Testis (tissue), 5 donors: ENCODE measurements at places on chromosomes 4 and X. TPM values are rescaled to one million over a fixed set of nuclear protein-coding genes. Genes with fewer than 3 reads are reported as not detected.
A peak's percentile ranks its signal among the peaks of the same experiment; 100 is the strongest.

DNA sequence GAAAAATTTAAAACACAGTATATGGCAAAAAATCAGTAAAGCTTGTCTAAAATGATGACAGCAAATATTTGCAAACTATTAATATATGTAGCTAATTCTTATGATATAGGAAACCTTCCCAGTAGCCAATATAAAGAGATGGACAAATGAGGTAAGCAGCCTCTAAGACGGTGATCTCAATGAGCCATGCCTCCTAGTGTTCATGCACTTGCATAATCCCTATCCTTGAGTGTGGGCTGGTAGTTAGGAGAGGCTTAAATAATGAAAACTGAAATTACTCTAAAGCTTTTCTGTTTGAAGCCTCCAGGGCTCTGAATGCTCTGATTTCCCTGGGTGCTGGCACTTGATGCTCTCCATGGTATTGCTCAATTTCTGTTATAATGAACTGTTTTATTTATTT lies 24.6 kb upstream of the ARMCX4 start:
- no peak overlapping the region for H3K27ac ChIP-seq
- H3K27me3 ChIP-seq: no peaks in the 10 kb centered on the region
- H3K36me3 ChIP-seq: no peaks in the 10 kb centered on the region
- no peak overlapping the region for H3K4me3 ChIP-seq

- H3K4me1 ChIP-seq: no peaks in the 10 kb centered on the region
- no peak overlapping the region for H3K27ac ChIP-seq
- no peak overlapping the region for H3K4me3 ChIP-seq
- DNase-seq: no peak
- H3K36me3 ChIP-seq: no peaks in the 10 kb centered on the region
- no peaks in the 10 kb centered on the region for H3K27me3 ChIP-seq
These were observed 757.0 kb downstream of the TRAM1L1 start for GRCh38 chr4:116328261-116328860.

- H3K4me3 ChIP-seq: no peak overlapping the region
- H3K36me3 ChIP-seq: no peaks in the 10 kb centered on the region
- H3K27ac ChIP-seq: no peak overlapping the region
These were observed 54.4 kb upstream of the LCORL start for GRCh38 chr4:18075823-18076433.

The ARHGEF9 gene
- 18.1 TPM for total RNA-seq

DNA sequence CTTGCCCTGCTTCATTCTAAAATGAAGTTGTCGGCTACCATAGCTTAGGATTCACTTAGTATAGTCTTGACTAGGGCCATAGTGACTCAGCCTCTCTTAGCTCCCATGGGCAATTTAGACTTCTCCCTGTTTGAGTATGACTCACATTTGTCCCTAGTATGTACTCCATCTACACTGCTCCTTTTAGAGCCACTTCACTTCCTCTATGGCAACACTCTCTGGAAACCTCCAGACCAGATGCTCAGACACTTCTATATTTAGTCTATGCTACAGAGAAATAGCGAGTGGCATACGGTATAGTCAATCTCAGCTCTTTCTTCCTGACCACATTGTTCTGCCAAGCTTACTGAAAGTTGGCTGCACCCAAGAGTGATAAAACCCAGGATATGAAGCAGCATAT lies 11.2 kb downstream of the MEPE start:
- H3K27me3 ChIP-seq: no peaks in the 10 kb centered on the region
- H3K4me1 ChIP-seq: no peaks in the 10 kb centered on the region
- no peak overlapping the region for H3K27ac ChIP-seq
- no peaks in the 10 kb centered on the region for H3K36me3 ChIP-seq
- no peak overlapping the region for H3K4me3 ChIP-seq

DNA sequence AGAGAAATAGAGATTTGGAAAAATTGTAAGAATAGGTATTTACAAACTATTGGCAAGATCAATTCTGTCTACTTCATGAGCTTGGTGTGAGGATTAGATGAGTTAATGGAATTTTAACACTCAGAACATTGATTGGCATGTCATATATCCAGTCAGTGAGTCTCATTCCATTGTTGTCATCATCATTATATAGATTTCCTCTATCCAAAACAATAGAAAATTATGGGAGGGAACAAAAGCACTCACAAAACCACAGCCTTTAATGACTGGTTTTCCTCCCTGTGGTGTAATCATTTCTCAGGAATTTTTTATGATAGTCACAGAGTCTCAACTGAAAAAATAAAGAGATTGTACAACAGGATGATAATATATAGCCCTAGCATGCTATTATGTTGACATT lies 21.1 kb downstream of the KLHL5 start:
- no peaks in the 10 kb centered on the region for H3K27me3 ChIP-seq
- no peak overlapping the region for H3K27ac ChIP-seq
- H3K4me3 ChIP-seq: no peak overlapping the region
- no peaks in the 10 kb centered on the region for H3K36me3 ChIP-seq
- peaks cover 4% of the 10 kb centered on the region for H3K4me1 ChIP-seq
- no peak for DNase-seq

The CLDN22 gene
- not detected for total RNA-seq

DNA sequence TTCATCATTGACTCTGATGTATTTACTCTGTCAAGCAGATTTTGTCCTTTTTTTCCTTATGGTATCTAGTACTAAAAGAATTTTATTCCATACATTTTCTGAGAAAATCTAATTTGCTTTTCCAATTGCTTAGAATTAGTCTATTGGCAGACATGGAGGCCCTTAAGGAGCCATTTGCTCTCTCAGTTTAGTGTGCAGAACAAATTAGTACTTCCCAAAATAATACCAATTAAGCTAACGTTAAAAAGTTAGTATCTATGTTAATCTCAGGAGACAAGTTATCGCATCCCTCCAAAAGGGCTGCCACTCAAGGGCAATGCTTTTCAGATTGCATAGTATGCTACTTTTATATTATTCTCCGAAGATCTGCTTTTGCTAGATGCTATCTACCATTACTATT lies 47.7 kb downstream of the PDHA2 start:
- no peak for DNase-seq
- no peak overlapping the region for H3K4me3 ChIP-seq
- H3K27me3 ChIP-seq: no peaks in the 10 kb centered on the region

GRCh38 chr4:103046416-103047290 lies 27.1 kb upstream of the SLC9B1 start:
- no peaks in the 10 kb centered on the region for H3K27me3 ChIP-seq
- no peak overlapping the region for H3K4me3 ChIP-seq
- no peaks in the 10 kb centered on the region for H3K4me1 ChIP-seq
- H3K27ac ChIP-seq: no peak overlapping the region

DNA sequence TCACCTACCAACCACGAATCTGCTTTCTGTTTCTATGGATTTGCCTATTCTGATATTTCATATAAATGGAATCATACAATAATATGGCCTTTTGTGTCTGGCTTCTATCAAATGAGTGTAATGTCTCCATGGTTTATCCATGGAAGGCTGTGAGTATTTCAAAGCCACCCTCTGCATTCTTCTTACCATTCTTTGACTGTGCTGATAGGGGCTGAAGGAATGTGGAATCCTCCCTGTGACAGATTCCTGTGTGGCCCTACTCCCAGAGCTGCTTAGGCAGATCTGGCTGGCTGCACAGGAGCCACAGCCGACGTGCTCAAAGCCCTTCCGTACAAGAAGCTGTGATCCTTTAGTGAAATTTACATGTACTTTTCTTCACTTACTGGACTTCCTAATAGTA lies 163.2 kb downstream of the HS6ST2 start:
- no peak overlapping the region for H3K4me3 ChIP-seq
- no peaks in the 10 kb centered on the region for H3K36me3 ChIP-seq
- no peaks in the 10 kb centered on the region for H3K4me1 ChIP-seq
- H3K27ac ChIP-seq: no peak overlapping the region

The ODAPH gene
- total RNA-seq: not detected

GRCh38 chr4:158837527-158838141 lies 68.8 kb downstream of the FNIP2 start:
- H3K27ac ChIP-seq: no peak overlapping the region
- H3K27me3 ChIP-seq: no peaks in the 10 kb centered on the region
- H3K4me3 ChIP-seq: no peak overlapping the region
- DNase-seq: no peak
- no peaks in the 10 kb centered on the region for H3K4me1 ChIP-seq
- no peaks in the 10 kb centered on the region for H3K36me3 ChIP-seq

The COL4A6 gene
- total RNA-seq: 2.4 TPM

GRCh38 chrX:15143825-15144121 lies 126.1 kb downstream of the ASB9 start:
- H3K4me3 ChIP-seq: no peak overlapping the region
- H3K27ac ChIP-seq: no peak overlapping the region
- no peaks in the 10 kb centered on the region for H3K4me1 ChIP-seq

GRCh38 chr4:103075435-103075893 lies 1.1 kb downstream of the SLC9B2 start:
- no peaks in the 10 kb centered on the region for H3K36me3 ChIP-seq
- peak overlapping the region; percentile 82 for H3K4me3 ChIP-seq
- no peaks in the 10 kb centered on the region for H3K4me1 ChIP-seq
- DNase-seq: no peak

The SAP30 gene
- 57.0 TPM for total RNA-seq

GRCh38 chrX:70422851-70423341 lies at the start of gene GDPD2:
Gene GDPD2, plus strand, starts transcription at chrX:70423314. Its CDS starts 1,671 bp downstream, at chrX:70424985.
- no peaks in the 10 kb centered on the region for H3K36me3 ChIP-seq
- no peak within 1 kb of the TSS for H3K4me3 ChIP-seq
- no peaks in the 10 kb centered on the region for H3K4me1 ChIP-seq
- DNase-seq: no peak
- H3K27ac ChIP-seq: no peak within 1 kb of the TSS
- H3K27me3 ChIP-seq: no peaks in the 10 kb centered on the region

DNA sequence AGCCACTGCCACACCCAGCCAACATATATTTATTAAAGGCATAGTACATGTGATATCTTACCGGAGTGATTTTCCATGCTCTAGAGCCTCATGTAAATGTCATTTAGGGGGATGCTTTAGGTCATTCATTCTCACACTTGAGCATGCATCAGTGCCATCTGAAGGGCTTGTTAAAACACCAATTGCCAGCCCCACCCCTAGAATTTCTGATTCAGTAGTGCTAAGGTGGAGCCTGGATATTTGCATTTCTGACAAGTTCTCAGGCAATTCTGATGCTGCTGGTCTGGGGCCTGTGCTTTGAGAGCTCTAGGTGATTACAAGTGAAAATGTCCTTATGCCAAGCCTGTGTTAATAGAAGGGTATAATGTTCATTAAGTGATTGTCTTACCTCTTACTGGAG lies 107.7 kb downstream of the PHEX start:
- H3K27me3 ChIP-seq: no peaks in the 10 kb centered on the region
- H3K4me3 ChIP-seq: no peak overlapping the region
- H3K27ac ChIP-seq: no peak overlapping the region
- H3K4me1 ChIP-seq: no peaks in the 10 kb centered on the region
- no peak for DNase-seq

DNA sequence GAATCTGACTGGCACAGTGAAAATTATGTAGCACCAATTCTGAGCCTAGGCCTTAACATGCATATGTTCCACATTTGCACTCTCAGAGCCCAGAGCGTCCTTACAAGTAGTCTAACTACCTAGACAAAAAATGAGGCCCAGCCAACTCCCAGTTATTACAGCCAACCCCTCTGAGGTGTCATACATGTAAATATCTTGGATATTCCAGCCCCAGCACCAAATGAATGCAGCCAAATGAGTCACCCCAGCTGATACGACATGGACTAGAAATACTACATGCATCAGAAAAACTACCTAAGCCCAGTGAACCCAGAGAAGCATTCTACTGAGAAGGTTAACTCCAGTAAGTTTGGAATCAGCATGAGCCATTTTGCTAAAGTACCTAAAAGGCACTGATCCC lies 145.1 kb downstream of the STPG2 start:
- H3K4me1 ChIP-seq: no peaks in the 10 kb centered on the region
- H3K27ac ChIP-seq: no peak overlapping the region
- H3K4me3 ChIP-seq: no peak overlapping the region
- H3K36me3 ChIP-seq: no peaks in the 10 kb centered on the region
- no peaks in the 10 kb centered on the region for H3K27me3 ChIP-seq
- no peak for DNase-seq

The TRPC5OS gene
- total RNA-seq: 112 TPM

DNA sequence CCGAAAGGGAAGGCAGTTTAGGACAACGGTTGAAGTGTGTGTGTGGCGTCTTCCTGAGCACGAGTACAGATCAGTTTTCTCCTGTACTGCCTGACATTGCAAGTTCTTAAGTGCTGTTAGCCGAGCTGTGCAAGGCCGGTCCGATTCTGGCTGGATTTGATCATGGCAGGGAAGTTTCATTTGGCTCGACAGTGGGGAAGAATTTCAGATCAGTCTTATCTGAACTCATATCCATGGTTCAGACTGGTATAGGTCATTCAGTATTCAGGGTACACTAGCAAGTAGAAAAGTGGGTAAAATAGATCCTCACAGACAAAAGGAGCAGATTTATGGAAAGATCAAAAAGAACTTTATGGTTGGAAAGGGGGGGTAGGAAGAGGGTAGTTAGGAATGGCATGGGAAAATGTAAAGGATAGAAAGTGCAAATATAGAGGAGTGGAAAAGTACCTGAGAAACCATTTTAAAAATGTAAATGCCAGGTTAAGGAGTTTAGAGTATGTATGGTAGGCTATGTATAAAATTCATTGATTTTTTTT lies 716 bp downstream of the THAP9 start:
- peaks cover 15% of the 10 kb centered on the region for H3K4me1 ChIP-seq
- no peaks in the 10 kb centered on the region for H3K27me3 ChIP-seq
- peak overlapping the region; percentile 99 for H3K27ac ChIP-seq
- no peaks in the 10 kb centered on the region for H3K36me3 ChIP-seq
- no peak for DNase-seq
- H3K4me3 ChIP-seq: peak overlapping the region; percentile 72

DNA sequence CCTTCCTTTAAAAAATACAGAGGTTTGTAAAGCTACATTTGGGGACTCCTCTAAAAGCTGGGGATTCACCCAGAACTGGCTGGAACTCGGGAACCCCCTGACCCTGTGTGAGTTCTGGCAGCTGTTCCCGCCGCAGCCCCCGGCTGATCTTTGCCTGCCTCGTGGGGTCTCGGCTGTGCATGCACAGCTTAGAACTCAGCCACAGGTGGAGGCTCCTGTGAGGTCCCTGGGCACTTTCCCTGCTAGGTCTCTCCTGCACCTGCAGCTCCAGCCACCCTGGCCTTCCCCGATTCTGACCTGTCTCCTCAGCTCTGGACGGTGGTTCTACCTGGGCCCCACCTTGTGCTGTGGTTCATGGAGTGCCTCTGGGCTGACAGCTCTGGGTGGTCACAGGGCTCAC lies 48.6 kb upstream of the HGFAC start:
- no peak overlapping the region for H3K4me3 ChIP-seq
- H3K27ac ChIP-seq: no peak overlapping the region
- no peaks in the 10 kb centered on the region for H3K27me3 ChIP-seq
- DNase-seq: no peak

The NKX1-1 gene
- total RNA-seq: 1.5 TPM

GRCh38 chr4:154916068-154916467 lies 135.0 kb downstream of the RBM46 start:
- H3K4me3 ChIP-seq: no peak overlapping the region
- no peak for DNase-seq
- H3K36me3 ChIP-seq: no peaks in the 10 kb centered on the region

The ADH7 gene
- total RNA-seq: not detected

The MMGT1 gene
- 11.1 TPM for total RNA-seq
